NCI-H226 (cell line): ENCODE measurements at places on chromosomes 3 and 15.

DNA sequence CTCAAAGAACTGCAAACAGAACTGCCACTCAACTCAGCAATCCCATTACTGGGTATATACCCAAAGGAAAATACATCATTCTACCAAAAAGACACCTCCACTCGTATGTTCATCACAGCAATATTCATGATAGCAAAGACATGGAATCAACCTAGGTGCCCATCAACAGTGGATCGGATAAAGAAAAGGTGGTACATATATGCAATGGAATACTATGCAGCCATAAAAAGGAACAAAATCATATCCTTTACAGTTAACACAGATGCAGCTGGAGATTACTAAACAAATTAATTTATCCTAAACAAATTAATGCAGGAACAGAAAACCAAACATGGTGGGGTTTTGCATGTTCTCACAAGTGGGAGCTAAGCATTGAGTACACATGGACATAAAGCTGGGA lies 27.3 kb downstream of the MGLL start:
- DNase-seq = no peak

- DNase-seq = no peak
Observed at GRCh38 chr3:62451211-62451887, 78.0 kb upstream of the FEZF2 start.

GRCh38 chr3:180693656-180694055 lies 14.4 kb upstream of the CCDC39 start:
- DNase-seq = no peak

- no peak for DNase-seq
Observed at GRCh38 chr3:34777386-34777785, 861.9 kb upstream of the ARPP21 start.

- DNase-seq = no peak
Observed at GRCh38 chr15:41568350-41569017, 9.5 kb downstream of the TYRO3 start.
